Inflammatory macrophage treated with lipopolysaccharide for 1 hour (primary cell): ENCODE measurements at places on chromosomes 7 and 10.

DNA sequence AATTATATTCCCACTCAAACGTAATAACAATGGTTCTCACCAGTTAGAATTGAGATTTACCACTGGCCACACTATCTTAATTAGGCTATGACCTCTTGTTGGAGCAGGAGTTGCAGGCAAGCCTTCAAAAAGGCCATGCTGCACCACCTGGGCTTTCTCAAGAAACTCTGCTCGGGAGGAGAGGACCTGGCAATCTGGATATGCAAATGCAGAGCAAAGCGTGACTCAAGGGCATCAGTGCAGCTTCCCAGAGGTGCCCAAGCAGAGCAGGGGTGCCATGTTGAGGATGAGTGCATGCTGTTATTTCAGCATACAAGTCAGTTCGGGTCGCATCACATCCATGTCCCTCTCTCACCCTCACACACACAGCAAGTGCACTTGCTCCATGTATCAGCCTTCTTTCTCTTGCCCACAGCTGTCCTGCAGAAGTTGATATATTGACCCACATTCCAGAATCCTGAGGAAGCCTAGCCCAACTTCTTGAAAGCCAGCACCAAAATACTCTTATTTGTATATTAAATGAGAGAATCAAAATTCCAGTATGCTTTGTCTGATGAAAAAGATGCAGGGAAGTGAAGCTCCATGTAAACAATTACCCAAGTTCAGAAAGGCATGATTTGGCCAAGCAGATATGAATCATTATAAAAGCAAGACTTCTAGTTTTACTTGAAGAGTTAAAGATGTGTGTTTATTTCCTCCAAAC, 55.7 kb upstream of the IL6 start:
- no peak for DNase-seq

DNA sequence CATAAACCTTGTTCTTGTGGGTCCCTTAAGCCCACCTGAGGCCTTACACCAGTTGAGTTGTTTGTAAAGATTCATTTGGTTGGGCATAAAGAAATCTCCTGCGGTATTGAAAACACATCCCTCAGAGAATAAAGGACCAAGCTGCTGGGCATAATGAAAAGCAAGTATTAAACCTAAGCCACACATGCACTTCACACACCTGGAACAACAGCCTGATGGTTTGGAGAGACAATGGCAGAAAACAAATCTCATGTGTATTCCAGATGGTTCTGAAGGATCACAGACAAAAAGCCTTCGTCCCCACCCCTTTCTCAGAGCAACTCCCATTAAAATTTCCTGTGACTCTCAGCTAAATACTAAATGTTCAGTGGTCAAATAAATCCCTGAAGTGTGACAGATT, 44.2 kb downstream of the FEZF1 start:
- DNase-seq: no peak

GRCh38 chr10:132468651-132469050, 68.9 kb upstream of the INPP5A start:
- DNase-seq: no peak

DNA sequence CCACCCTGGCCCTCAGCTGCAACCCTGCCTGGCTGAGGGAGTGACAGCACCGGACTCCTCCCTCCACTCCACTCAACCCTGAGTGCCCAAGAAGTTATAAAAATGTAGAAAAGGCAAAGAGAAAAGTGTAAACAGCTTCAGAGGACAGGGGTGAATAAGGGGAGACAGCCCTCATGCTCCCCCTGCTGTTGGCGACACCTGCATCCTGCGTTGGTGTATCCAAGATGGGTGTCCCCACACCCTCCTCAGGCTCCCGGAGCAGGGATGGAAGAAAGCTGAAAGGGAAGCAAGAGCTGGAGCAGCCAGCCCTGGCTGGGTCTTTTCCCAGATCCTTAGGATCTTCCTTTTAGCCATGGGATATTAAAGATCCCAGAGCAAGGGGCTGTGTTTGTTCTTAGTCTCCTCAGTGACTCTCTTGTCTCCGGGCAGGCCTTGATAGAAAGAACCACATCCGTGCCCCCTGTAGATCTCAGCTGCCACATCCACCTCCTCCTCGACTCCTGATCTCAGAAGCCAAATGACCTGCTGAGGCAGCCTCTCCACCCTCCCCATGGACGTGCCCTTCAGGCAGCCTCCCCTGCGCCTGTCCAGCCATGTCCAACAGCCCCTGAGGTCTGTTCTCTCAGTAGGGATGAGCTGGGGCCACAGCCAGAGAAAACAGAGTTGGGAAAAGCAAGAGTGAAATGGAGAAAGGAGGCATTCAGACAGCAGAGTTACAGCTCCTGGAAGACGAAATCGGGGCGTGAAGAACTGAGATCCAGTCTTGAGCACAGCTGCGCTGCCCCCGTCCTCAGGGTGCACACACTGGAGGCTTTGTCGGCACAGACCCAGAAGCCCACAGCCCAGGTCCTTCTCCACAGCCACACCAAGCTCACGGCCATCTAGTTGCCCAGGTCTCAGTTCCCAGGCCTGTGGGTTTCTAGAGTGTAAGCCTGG, 6.8 kb downstream of the FAM131B start:
- DNase-seq: no peak

- no peak for DNase-seq
Measured at GRCh38 chr7:151601521-151602305, 82.0 kb upstream of the RHEB start.

DNA sequence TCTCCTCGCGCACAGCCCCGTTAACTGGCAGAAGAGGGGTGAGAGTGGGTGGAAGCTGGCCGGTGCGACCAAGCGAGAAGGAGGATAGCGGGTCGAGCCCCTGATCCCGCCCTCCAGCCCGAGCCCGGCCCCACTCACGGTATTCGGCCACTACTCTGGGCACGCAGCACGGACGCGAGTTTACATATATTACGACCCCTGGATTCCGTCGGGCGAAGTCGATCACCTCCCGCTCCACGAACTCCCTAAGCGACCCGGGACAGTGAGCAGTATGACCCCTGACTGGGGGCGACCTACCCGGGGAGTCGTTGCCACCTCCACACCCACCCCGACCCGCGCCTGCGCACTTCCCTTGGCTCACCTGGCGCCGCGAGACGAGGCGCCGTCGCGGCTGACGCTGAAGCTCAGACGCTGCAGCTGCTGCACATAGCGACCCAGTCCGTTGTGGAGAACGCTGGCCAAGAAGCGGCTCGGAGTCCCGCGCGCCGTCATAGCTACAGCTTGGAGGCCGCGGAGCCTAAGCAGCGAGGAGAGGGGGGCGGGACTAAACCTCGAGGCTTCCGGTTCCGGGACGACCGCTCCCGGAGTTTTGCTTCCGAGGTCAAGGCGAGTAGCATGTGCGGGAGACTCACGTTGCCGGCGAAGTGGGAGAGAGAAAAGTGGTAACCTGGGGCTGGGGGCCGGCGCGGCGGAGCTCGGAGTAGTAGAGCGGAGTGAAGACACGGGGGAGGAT, at the start of the genes MRPL43 and TWNK:
MRPL43 (minus strand) TSS at position 546 of the 733 bp plus-strand sequence; CDS start at position 492, 54 bp downstream.
TWNK (plus strand) TSS at position 592 of the 733 bp plus-strand sequence. CDS start 668 bp downstream, outside the sequence.
- peak; percentile 72 for DNase-seq

- no peak for DNase-seq
Measured at GRCh38 chr10:114044247-114045135, 825 bp downstream of the ADRB1 start.

- DNase-seq: no peak
Measured at GRCh38 chr10:96501985-96502384, 11.7 kb downstream of the TLL2 start.

- no peak for DNase-seq
Measured at GRCh38 chr10:45375716-45376231, 1.8 kb downstream of the ALOX5 start.

DNA sequence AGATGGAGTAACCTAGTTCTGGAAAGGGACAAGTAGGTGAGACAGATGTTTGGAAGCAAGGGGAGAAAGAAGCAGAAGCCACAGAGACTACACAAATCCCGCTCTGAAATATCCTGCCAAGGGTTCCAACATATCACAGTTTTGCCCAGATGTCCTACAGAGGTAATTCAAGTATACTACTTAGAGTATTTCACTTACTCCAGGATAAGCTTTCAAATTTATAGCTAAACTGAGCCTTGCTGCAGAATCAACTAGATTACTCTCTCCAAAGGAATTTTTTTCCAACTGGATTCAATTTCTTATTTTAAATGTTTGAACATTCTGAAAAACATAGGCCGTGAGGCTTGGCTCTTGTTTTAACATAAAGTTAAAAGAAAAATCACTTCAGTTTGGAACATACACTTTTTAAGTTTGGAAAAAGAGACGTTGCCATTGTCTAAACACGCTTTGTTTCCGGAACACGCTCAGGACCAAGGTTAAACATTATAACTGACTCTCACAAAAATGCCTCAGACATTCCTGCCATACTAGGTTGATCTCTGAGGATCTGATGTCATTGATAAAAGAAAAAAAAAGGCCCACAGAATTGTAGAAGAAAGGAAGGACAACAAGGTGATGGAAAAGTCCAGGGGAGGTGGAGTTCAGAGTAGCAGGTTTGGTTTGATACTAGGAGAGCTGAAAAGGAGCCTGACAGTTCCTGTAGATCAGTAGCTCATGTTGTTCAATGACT, 74.8 kb downstream of the FAM185A start:
- no peak for DNase-seq

GRCh38 chr10:118753331-118754228, 1.2 kb downstream of the CACUL1 start:
- DNase-seq: no peak

- no peak for DNase-seq
Measured at GRCh38 chr10:131216681-131217230, 94.8 kb downstream of the TCERG1L start.

GRCh38 chr7:816751-817671, 15.3 kb upstream of the SUN1 start:
- no peak for DNase-seq

DNA sequence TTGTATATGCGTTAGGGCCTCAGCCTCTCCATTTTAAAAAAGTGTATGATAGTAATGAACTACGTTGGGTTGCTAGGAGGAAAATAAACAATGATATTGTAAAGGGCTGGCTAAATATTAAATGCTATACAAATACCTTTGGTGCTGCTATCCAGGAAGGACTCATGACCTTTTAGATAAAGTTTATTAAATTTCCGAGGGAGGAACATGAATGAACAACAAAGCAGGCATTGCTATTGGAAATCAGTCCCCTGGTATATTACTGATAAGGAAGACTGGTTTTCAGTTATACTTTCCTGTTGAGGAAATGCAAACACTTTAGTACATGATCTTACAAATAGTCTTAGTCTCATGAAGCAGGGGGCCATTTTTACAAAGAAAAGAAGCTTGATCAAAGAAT, 17.2 kb upstream of the AGR2 start:
- no peak for DNase-seq

- no peak for DNase-seq
Measured at GRCh38 chr7:15057272-15057671, 154.7 kb upstream of the DGKB start.

GRCh38 chr7:88218836-88219605, 817 bp downstream of the SRI start:
- peak; percentile 78 for DNase-seq

GRCh38 chr7:116083796-116084195, 53.2 kb upstream of the TFEC start:
- DNase-seq: no peak

- no peak for DNase-seq
Measured at GRCh38 chr7:153433223-153433622, 619.0 kb upstream of the DPP6 start.

- peak; percentile 78 for DNase-seq
Measured at GRCh38 chr7:8190119-8190895, 71.7 kb downstream of the ICA1 start.

GRCh38 chr10:110310741-110311140, 6.0 kb upstream of the SMNDC1 start:
- peak; percentile 71 for DNase-seq

DNA sequence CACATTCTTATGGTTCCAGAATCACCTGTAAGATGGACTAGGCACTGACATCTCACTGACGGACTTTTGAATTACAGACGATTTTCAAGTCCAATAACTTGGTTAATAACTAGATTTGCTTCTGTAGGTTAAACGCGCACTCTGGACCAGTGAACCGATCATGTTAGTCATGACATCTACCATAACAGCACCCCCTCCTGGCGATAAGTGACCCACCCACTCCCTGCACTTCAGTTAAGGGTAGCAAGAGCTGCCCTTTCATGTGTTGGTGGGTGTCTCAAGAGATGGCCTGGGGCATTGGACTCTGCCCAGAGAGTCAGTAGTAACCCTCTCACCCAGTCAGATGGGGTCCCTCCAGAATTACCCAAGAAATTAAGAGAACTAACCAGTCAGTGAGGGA, 12.9 kb downstream of the GRM8 start:
- no peak for DNase-seq

- DNase-seq: peak; percentile 30
Measured at GRCh38 chr7:48213226-48213625, 42.0 kb downstream of the ABCA13 start.

- no peak for DNase-seq
Measured at GRCh38 chr10:107544706-107545520, 380.4 kb upstream of the SORCS1 start.

DNA sequence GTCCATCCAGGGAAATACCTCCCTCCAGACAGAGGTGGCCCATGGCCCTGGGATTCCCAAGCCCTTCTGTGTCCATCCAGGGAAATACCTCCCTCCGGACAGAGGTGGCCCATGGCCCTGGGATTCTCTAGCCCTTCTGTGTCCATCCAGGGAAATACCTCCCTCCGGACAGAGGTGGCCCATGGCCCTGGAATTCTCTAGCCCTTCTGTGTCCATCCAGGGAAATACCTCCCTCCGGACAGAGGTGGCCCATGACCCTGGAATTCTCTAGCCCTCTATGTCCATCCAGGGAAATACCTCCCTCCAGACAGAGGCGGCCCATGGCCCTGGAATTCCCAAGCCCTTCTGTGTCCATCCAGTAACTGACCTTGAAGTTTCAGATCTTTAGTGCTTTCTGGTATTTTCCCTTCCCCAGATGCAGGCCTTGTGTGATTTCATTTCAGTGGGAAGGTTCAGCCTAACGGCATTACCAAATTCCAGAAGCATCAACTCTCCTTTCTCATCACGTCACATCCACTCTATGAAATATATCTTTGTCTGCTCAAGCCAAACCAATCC, 28.8 kb upstream of the DIP2C start:
- DNase-seq: no peak

DNA sequence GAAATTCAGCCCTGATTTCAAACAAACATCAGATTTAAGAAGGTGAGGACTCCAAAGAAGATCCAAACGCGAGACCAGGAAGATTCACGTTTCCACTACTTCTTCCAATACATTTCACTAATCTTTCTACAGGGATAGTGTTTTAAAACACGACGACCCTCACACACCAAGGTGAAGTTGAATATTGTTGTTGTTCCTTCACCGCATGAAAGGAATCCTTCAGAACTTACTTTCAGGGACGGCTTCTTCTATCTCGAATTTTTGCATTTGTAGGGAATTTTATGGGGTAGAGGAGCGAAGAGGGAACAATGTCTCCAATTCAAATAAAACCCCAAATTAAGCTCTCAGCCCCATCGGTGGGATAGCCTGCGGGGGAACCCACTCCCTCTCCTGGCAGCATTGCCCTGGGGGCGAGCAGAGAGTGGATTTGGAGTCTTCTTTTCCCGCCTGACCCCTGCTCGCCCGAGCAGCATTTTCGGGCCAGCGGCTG, 1.5 kb upstream of the GATA3 start:
- DNase-seq: no peak
